Memory B cell (primary cell): ENCODE measurements at places on chromosomes 16 and 17.

DNA sequence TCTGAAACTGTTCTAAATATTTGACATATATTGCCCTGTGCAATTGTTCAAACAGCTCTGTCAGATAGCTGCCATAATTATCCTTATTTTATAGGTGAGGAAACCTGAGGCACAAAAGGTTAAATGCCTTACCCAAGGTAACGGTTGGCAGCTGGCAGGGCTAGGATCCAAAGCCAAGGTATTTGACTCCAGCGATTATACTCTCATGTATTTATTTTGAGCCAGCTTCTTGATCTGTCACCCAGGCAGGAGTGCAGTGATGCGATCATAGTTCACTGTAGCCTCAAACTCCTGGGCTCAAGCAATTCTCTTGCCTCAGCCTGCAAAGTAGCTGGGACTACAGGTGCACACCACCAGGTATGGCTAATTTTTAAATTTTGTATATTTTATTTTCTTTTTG is 7.2 kb downstream of the ENO3 start:
- no peak for DNase-seq

DNA sequence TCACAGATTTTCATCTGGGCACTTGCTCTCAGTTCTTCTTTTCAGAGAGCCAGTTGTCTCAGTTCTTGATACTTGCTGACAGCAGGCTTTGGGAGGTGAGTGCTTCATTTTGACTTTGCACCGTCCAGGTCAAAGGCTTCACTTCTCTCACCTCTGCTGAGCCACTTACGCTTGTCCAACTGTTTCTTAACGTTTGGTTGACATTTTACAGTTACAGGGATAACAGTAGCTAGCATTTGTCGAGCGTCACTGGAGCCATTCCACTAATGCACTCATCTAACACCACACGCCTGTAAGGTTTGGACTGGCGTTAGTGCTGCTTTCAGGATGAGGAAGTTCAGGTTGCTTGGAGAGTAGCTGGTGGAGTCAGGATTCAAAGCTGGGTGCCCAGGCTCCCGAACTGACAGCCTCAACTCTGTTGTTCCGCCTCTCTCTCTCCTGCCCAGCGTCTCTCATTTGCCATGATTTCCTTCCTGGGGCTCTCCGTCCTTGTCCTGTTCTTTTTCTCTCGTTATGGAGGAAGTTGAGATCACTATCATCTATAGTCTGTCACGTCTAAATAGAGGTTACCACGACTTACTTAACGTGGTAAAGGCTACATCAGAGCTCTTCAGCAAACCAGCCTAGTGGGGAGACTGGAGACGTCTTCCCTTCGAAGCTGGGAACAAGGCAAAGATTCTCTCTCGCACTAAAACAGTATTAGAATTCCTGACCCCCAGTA is 220.8 kb downstream of the RPTOR start:
- no peak for DNase-seq

DNA sequence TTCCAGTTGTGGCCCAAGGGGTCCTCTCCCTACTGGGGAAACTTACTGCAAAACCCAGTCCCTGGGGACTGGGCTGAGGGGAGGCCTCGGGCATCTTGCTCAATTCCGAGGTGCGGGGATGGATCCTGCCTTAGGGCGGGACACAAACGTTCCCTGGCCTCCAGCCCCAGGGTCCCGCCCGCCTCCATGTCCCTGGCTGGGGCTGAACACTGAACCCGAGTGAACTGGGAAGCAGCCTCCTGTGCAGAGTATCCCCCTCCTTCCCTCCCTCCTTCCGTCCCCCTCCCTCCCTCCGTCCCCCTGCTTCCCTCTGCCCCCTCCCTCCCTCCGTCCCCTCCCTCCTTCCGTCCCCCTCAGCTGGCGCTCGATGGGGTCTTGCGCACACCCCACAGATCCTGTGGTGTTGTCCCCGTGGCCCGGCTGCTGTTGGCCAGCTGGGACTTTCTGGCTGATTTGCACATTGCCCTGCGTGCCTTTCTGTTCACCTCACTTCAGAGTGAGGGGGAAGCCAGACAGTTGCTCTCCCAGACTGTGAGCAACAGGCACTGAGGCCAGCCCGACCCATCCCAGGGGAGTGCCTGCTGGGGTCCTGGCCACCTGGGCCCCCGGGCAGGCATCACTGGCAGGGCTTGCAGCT is 5.5 kb downstream of the TRAF7 start:
- no peak for DNase-seq

DNA sequence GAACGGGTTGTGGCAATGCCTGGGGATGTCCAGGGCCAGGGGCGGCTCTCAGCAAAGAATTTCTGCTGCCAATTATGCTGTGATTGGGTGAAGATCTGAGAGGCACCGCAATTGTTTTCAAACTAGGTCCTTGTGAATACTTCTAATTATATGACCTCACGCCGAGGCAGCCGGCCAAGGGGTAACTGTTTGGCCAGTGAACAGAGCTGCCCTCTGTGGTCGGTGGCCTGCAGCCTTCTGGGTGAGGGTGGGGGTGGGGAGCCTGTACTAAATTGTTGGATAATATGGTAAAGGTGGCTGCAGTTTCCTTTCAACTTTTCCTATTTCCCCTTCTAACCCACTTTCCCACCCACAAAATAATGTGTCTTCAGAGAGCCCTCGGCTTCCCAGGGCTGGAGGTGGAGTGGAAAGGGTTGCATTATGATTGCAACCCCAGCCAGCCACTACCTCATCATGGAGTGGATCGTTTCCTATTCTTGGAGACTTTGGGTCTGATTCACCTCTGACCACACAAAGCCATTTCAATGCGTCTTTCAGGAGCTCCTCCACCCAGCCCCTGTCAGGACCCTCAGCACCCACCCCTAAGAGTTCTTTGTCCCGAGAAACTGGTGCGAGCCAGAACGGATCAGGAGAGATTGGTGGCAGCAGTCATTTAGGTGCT is 2.0 kb upstream of the DNAI2 start:
- no peak for DNase-seq

DNA sequence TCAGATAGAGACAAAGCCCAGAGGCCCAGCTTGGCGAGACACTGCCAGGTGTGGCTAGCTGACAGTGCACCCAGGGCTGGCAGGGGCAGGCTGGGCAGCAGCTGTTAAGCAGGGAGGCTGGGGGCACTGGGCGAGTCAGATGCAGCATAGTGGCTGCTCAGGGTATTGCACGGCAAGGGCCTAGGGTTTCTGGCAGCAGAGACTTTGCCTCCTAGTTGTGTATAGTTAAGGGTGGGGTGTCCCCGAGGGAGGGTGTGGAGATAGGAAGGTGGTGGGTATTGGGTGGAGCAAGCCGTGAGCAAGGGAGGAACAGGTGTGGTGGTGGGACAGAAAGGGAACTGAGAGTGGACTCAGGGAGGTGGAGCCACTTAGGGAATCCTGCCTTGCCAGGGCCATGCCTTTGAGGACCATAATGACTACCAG is 66.0 kb downstream of the SMPD3 start:
- DNase-seq: no peak

DNA sequence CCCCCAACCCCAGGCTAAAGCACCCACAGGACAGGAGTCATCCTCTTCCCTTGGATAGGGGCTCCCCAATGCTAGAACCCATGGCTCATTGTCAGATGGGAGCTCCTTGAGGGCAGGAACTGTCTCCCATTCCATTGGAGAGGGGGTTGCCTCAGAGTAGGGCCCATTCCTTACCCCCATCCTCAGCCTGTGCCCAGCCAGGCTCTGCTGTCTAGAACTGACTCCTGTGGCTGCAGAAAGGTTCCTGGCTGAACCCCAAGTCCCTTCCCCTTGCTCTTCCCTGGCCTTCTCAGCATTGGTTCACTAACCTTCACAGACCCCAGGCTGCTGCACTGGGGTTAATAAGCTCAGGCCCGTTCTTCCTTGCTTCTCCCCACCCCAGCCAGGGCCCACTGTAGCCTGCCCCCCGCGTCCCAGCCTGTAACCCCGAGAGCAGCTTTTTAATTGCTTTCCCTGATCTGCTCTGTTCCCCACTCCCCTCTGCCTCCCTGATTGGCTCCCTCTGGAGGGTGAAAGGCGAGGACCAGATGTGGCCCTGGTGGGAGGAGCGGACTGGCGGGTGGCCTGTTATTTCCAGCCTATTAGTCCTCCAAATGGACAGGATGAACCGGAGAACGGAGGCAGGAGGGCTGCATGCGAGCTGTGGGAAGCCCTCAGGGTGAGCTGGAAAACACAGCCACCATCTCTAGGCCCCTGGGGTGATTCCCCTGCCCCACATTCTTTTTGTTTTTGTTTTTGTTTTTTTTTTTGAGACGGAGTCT is 6.0 kb upstream of the GFAP start:
- DNase-seq: no peak

DNA sequence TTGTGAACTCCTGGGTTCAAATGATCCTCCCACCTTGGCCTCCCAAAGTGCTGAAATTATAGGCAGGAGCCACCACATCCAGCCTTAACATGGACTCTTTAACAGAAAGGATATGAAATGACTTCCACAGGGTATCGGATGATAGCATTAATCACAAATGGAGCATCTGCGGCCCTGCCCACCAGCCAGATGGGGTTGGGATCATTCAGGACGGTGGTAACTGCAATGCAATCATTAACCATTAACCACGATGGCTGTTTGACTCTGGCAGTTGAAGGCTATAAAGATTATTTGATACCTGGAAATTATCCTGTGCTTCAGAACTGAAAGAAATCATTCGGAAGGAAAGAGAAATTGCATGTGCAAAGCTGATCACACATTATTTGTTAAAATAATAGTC is 5.3 kb upstream of the CHST5 start:
- no peak for DNase-seq
